ENCODE measurements at places on chromosomes 5 and 9.

DNA sequence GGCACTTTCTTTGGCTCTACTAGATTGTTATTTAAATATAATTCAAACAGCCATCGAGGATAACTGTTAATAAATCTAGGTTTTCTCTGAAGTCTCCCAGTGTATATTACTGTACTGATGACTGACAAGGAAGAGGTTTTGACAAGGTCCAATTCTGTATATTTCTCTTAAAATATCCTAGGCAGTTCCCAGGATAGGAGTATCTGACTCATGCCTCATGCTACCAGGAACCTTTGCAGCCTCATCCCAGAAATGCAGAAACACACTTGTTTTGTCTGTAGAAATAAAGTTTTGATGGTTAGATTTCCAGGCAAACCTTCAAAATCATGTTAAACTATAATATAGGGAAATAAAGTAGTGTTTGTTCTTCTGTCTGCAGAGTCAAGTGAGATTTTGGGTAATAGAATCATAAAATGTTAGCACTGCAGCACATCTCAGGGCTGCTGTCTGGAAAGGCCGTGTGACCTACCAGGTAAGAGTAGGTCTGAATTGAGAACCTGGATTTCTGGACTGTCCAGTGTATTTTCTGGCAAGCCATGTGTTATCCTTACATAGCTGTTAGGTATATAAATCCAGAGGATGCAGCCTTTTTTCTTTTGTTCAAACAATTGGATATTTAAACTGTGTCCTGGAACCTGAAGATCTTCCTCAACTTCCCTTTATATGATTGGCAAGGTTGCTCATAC, 8.3 kb downstream of the UBE2D2 start:
- no peak for DNase-seq

- DNase-seq, result peak; percentile 8
Measured at GRCh38 chr5:98872674-98873073, 56.1 kb downstream of the CHD1 start.

GRCh38 chr9:82912645-82913044, 150.3 kb downstream of the RASEF start:
- DNase-seq, result no peak

GRCh38 chr5:107969847-107970246, 299.1 kb upstream of the EFNA5 start:
- DNase-seq, result peak; percentile 10

DNA sequence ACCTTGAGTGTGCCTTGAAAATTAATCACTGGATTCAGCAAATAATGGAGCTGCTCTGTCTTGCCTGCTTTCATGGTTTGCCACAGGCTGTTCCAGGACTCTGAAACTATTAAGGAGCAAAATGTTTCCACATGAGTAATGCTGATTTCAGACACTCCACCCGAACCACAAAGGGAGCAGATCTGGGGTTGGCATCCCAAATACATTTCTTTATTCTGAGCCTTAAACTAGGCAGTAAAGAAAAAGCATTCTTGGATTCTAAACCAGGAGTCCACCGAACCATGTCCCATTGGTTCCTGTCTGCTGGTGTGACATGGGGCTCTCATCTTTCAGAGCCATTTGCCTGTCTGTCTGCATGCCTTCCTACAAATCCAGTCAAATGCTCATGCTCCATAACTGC, 10.1 kb upstream of the C1QTNF3 start:
- peak; percentile 93 for DNase-seq

GRCh38 chr9:95463148-95464060, 53.4 kb downstream of the PTCH1 start:
- no peak for DNase-seq

- peak; percentile 18 for DNase-seq
Measured at GRCh38 chr5:137265457-137265856, 233.7 kb downstream of the SPOCK1 start.

DNA sequence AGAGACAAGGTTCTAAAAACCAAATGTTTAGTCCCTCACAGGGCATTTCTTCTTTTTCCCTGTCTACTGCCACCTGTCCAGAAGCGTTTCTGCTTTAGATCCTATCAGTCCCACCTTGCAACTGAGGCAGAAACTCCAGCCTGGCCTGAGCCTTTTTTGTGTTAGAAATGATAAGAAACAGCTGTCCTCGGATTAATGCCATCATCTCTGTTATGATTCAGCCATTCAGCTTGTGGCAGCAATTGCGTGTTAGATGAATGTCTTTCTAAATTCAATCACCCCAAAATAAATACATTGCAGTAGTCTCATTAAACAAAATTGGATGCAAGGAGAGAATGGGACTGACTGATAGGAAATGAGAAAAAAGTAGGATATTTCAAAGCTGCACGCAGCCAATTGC, 28.3 kb upstream of the FRMPD1 start:
- peak; percentile 64 for DNase-seq

- peak; percentile 42 for DNase-seq
Measured at GRCh38 chr5:87411973-87412629, 629 bp downstream of the CCNH start.

DNA sequence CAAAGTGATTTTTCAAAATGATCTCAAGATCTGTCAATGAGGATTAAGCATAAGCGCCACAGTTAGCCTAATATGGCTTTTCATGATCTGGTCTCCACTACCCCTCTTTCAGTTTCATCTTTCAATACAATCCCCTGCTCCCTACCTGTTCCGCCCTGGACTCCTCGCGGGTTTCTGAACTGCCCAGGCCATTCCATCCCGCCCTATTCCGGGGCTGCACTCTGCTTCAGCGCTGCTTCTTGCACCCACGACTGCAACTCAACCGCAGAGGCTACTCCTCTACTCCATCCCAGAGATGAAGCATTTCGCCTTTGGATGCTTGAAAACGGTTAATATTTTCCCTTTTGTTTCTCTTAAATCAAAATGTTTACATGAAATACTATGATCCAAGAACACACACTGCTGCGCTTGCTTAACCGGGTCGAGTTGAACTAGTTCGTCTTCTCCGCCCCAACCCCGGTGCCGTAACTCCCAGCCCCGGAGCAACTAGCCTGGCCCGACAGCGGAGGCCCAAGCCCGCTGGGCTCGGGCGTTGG, 716 bp upstream of the OTULIN start:
- DNase-seq, result peak; percentile 25

DNA sequence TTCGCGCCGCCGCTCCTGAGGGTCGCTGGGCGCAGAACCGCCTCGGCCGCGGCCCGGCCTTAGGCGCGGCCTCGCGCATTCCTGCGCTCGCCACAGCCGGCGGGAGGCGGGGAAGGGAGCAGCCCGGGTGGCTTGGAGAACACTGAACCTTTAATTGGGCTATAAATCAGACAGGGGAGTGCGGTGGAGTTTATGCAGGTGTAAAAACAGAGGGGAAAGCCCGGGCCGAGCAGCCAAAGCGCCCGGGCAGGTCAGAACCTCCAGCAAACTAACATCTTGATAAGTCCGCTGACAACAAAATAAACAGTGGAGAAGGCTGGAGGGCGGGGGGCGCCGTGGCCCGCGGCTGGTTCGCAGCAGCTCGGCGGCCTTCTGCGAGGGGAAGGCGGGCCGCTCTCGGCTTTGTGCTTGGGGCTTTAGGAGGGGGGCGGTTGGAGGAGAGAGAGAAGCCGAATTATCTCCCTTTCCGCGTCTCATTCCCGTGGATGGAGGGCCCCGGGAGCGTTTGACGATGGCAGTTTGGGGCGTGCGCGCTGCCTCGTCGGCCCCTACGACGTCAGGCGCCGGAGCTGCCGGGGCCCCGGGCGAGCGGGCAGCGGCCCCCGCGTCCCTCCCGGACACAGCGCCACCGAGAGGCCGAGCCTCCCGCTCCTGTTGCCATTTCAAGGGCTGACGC, 11.3 kb downstream of the FOXD1 start:
- DNase-seq, result peak; percentile 80

DNA sequence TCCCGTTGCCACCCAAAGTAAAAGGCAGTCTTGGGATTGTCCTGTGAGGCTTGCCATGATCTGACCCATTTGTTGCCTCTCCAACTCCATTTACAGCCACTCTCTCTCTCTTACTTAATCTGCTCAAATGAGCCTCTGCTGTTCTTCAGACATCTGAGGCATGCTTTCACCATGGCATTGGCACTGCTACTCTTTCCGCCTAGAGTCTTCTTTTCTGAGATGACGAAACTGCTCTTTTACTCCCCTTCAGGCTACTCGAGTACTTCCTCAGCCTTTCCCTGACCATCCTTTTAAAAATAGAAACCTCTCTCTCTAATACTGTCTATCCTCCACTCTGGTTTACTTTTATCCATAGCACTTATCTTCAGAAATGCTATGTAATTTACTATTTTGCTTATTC, 9.0 kb downstream of the FOCAD start:
- peak; percentile 45 for DNase-seq
